ACHN (cell line): ENCODE measurements at places on chromosomes 5 and 9.

DNA sequence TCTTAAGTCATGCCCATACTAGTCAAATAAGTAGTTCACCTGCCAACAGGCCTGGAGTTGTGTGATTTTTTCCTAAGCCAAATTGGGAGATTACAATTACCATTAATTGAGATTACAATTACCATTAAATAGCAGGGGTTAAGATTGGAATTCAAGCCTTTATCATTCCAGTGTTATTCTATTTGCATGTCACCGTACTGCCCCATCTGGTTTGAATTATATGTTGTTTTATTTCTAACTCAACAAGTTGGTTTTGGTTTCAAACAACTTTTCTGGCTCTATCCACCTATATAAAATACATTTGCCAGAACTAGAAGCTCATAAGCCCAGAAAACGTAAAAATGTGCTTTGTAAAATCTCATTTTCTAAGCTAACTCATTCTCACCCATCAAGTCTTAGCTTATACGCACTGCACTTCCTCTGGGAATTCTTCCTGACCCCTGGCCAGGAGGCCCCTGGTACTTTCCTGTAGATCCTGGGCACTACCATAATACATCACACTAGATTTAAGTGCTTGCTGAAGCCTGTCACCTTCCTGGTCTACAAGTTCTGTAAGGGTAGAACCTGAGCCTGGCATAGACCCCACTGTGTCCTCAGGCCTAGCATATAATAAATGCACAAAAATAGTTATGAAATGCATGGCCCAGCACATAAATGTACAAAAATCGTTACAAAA lies 242.0 kb upstream of the TRPM3 start:
- no peak for DNase-seq

GRCh38 chr5:87403409-87403808 lies 9.3 kb downstream of the CCNH start:
- DNase-seq = no peak

GRCh38 chr5:127856292-127856691 lies 153.1 kb downstream of the CCDC192 start:
- no peak for DNase-seq

- no peak for DNase-seq
Measured at GRCh38 chr5:110201791-110202190, 512.1 kb downstream of the MAN2A1 start.

- DNase-seq = peak; percentile 74
Measured at GRCh38 chr5:150801117-150801927, 22.8 kb downstream of the SMIM3 start.

- no peak for DNase-seq
Measured at GRCh38 chr5:167158588-167158987, 1132.9 kb upstream of the WWC1 start.

- no peak for DNase-seq
Measured at GRCh38 chr9:23621188-23621587, 204.9 kb downstream of the ELAVL2 start.

- DNase-seq = no peak
Measured at GRCh38 chr9:124191691-124192395, 65.9 kb upstream of the NEK6 start.

GRCh38 chr9:124222109-124222508 lies 35.6 kb upstream of the NEK6 start:
- DNase-seq = no peak

DNA sequence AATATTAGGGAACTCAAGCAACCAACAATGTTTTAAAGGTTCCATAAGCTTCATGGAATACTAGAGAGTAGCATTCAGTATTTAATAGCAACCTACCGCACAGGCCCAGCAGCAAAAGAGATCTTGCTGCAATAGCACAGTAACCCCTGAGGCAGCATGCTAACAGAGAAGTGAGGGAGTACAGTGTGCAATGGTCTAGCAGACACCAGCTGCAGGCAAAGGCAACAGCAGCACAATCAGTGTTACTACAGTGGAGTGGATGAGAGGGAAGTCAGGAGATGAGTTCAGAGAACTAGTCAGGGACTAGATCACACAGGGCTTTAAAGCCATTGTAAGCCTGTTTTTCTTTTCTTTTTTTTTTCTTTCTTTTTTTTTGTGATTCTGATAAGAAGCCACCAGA lies 2.8 kb downstream of the TICAM2 start:
- DNase-seq = peak; percentile 14

DNA sequence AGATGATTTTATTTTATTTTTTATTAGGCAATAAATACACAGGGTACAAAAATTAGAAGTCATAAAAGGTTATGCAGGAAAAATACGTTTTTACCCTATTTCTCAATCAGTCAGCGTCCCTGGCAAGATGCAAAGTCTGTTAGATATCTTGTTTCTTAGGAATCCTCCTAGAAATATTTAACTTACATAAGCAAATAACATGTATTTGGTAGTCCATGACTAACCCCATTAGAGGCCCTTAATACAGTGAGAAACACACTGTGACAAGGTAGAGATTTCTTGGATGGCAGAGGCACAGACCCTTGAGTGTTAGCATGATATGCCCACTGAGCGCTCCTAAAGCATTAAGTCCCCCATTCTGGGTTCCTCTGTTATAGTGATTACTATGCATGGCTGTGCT lies 121.2 kb upstream of the ADAMTSL1 start:
- DNase-seq = peak; percentile 7

- DNase-seq = no peak
Measured at GRCh38 chr5:178460598-178460997, 129.6 kb downstream of the COL23A1 start.

GRCh38 chr5:178902849-178903248 lies 7.1 kb downstream of the ZFP2 start:
- no peak for DNase-seq

DNA sequence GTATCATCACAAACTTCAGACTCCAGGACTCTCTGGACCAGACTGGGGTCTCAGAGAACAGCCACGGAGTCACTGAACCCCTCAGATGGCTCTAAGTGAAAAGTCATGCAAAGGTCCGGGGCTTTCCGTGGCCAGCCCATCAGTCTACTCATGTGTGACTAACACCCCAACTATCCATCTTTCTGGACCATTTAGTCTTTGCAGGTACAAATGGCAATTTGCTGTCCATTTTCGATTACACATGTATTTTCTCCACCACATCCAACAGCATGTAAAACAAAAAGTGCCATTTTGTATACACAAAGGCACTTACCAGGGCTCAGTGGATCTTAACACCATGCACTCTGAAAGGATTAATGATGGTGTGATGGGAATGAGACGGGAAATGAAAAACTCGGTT lies 387.7 kb downstream of the BNC2 start:
- DNase-seq = no peak

- DNase-seq = no peak
Measured at GRCh38 chr5:157072508-157072907, 13.6 kb upstream of the HAVCR1 start.
